NCI-H1436 (cell line): ENCODE measurements at places on chromosomes 6 and 20.

DNA sequence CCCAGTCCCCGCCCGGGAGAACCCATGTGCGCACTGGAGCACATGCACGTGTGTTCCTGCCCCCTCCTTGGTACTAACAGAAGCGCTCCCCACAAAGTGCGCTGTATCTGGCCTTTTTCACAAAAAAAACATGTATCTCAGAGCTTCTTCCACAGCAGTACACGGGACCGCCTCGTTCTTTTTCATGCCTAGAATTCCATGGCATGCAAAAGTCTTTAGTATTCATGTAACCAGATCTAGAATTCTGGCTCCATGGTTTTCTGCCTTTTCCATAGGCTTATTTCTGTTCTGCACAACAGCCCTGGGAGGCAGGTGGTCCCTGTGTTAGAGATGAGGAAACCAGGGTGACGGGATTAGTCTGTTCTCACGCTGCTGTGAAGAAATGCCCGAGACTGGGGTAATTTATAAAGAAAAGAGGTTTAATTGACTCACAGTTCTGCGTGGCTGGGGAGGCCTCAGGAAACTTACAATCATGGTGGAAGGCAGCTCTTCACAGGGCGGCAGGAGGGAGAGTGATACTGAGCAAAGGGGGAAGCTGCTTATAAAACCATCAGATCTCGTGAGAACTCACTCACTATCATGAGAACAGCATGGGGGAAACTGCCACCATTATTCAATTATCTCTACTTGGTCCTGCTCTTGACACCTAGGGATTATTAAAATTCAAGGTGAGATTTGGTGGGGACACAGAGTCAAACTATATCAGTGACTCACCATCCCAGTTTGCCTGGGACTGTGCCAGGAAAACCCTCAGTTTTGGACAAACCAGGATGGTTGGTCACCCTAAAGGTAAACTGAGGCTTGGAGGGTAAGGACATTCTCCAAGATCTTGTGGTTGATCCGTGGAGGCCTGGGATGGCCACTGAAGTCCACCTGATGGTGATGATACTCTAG, 41.0 kb downstream of the C20orf203 start:
- no peak for DNase-seq

DNA sequence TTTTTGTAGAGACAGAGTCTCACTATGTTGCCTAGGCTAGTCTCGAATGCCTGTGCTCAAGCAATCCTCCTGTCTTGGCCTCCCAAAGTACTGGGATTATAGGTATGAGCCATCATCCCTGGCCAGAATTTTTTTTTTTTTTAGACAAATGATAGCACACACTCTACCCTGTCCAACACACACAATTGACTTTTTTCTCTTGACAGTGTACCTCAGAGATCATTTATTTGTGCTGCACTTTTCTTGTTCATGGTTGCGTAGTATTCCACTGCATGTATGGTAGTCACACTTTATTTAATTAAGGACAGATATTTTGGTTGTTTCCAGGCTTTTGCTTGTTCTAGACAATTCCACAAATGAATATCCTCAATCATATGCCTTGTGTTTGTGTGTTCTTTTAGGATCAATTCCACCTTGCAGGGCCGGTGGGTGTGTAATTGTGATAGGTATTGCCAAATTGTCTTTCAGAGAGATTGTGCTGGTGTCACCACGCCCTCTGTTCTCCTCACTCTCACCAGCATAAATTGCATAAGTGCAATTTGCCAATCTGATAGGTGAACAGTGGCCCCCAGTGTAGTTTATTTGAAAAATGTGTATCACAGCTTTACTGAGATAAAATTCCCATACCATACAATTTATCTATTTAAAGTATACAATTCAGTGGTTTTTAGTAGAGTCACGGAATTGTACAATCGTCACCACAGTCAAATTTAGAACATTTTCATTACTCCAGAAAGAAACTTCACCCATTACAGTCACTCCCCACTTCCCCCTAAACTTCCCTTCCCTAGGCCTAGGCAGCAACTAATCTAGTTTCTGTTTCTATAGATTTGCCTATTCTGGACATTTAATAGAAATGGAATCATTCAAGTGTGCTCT, 20.1 kb downstream of the SRC start:
- DNase-seq, result no peak

- DNase-seq, result no peak
Observed at GRCh38 chr6:17640477-17640917, 40.4 kb downstream of the FAM8A1 start.

DNA sequence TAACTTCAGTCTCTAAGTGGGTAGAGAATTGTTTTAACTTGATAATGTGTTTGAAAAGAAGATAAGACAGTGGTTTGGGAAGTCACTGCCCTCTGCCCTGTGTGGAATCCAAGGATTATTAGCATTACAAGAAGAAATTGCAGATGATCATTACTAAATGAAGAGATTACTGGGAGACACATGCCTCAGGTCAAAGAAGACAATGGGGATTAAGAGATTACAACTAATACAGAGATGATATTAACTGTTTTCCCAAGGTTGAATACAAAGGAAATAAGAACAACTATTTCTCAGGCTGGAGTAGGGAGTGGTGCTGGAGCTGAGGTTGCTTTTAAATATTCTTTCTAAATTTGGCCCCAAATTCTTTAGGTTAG, 166.0 kb downstream of the TRMT11 start:
- DNase-seq, result no peak

DNA sequence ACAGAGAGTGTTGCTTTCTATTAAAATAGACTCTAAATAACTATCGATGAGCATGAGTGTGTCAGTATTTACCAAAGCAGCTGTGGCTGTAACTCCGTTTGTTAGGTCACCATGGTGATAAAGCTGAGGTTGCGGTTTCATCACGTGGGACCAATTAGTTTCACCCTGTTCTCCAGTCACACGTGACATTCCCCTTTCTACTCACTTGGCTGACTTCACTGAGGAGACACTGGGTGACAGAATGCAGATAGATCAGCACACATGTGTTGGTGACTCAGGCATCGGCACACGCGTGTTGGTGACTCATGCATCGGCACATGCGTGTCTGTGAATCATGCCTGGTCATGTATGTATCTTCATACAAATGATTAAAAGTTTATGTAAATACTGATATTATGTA, 285.4 kb downstream of the THBS2 start:
- DNase-seq, result no peak

- no peak for DNase-seq
Observed at GRCh38 chr6:33742092-33742491, 4.6 kb downstream of the IP6K3 start.

- peak; percentile 50 for DNase-seq
Observed at GRCh38 chr20:11274141-11274594, 600.4 kb upstream of the JAG1 start.

DNA sequence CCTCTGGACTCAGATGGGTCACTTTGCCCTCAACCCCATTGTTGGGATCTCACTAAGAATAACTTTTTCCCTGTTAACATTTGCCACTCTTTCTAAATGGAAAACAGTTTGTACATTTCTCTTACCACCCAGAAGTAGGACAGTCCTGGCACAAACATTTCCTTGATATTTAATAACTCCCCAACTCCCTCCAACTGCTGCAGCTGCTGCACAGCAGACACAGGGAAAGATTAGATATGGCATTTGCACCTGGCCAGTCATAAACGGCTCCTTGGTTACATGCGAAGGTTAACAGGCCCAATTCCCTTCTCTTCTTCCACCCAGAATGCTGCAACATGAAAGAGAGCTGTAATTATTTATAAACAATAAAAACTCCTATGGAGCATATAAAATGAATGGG, 55.9 kb upstream of the SOX4 start:
- no peak for DNase-seq

DNA sequence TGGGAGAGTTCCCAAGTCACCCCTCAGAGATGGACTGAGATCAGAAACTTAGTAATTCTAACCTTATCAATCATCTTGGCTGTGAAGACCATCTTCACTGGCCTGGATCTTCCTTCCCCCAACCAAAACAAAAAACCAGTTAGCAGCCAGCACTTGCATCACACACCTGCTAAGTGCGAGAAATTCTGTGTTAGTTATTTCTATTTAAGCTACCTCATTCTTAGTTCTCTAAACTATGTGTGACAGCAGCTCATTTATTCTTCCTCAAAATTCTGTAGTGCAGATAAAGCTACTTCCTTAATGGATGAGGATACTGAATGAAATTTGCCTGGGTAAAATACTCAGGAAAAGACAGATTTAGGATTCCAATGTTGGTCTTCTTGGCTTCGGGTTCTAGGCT, 18.2 kb upstream of the TAGAP start:
- no peak for DNase-seq

GRCh38 chr6:16690608-16691142, 70.6 kb downstream of the ATXN1 start:
- DNase-seq, result no peak

DNA sequence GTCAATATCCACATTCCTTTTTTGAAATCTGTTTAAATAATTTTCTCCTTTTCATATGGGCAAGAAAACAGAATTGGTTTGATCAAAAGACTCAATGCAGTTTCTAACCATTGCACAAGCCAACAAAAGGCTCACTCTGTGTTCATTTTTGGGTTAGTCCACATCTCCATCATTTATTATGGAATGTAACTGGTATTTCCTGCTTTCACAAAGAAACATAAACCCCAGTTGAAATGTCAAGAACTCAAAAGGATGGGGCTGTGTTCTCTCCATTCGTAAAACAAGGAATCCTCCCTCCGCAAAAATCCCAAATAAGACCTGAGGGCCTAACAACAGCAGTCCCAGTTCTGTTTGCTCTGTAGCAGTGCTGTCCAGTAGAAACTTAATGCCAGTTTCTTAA, 420.9 kb downstream of the GJA1 start:
- DNase-seq, result no peak

DNA sequence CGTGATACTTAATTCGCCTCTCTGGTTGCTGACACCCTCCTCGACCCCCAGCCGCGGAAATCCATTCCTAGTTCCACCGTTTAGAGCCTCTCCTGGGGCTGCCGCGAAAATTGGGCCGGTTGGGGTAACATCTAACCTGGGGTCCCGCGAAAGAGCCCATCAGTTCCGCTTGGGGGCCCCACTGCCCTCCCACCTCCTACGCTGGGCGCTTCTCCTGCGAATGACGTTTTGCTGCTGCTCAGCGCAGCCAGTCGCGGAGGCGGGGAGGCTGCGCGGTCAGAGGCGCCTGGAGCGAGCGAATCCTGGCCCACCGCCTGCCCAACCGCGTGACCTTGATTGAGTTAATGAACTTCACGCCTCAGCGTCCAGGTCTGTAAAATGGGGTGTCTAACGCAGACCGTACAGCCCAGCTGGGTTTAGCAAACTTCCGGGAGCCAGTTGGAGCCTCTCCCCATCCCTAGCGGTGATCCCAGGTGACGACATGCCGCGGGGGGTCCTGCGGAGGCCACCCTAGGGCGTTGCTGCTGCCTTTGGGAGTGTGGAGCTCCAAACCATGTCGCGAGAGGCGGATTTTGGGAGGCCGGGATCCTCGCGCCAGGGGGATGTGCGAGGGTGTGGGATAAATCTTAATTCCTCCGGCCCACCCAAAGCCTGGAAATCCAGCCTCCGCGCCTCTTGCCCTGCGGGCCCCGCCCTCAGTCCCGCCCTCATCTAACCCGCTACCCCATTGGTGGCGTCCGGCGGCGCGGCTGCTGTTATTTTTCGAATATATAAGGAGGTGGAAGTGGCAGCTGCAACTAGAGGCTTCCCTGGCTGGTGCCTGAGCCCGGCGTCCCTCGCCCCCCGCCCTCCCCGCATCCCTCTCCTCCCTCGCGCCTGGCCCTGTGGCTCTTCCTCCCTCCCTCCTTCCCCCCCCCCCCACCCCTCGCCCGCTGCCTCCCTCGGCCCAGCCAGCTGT, at the start of gene CDC25B:
CDC25B (plus strand) TSS at position 800 of the 958 bp plus-strand sequence. CDS start 222 bp downstream, outside the sequence.
- DNase-seq, result peak; percentile 92

GRCh38 chr6:74741646-74742045, 464.2 kb downstream of the COL12A1 start:
- no peak for DNase-seq

DNA sequence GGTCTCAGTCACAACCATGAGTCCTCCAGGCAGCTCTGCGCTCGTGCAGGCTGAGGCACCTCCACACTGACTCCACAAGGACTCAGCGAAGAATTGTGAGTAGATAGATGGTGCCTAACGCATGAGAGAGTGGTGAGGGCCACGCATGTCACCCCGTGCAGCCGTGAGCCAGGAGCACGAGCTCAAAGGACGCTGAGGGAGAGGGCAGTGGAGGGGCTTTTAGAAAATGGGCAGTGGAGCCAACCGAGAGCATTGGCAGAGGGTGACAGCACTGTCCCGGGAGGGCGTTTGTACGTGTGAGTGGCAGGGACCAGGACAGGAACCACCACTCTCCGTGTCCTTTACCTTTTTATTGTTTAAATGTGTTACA, 105.6 kb downstream of the PSMB1 start:
- DNase-seq, result no peak

GRCh38 chr6:33209856-33210255, 1.6 kb downstream of the RING1 start:
- no peak for DNase-seq

DNA sequence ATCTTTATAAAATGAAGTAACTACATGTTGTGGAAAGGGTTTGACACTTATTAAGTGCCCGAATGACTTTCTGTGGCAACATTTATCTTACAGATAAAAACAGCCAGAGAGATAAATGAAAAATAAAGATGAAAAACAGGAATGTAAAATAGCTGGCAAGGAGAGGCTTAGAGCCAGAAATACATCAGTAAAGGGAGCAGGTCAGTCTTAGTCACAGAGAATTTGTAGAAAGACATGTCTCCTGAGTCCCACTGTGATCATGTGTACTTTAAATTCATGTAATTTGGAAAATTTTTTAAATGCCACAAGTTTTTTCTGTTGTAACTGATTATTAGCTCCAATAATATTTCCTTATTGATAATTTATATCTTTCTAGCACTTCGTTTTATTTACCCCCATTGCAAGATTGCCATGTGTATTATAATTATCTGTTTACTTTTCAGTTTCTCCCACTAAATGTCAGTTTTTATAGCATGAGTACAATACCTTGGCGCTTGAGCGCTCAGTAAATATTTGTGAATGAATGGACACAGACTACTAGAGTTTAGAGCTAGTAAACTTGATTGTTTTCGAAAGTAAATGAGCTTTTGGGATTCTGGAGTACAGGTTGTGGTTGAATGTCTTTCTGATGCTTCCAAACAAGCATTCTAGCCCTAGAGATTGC, 15.2 kb downstream of the TAB2 start:
- DNase-seq, result no peak

DNA sequence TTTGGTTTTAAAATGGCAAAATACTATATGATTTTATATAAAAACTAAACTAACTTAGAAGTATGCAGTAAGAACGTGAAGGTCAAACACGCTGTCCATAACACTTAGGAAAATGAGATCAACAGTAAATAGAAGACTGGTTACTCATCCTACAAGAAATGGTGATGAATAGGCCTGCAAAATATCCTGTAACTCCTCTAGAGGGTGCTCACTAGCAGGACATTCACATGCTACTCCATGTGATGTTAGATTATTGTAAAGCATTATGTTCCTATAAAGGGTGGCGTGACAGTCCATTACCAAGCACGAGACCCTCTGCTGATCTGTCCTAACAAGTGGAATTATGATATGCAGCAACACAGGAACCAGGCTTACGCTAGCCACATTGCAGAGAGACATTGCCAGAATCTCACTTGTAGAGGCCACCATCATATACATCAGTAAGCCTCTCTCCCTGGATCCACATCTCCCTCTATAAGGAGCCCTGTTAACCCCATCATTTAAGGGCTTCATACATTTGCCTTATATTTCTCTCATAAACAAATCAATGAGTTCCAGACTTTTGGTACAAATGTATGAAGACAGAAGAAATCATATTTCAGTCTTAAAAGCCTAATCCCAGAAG, 18.0 kb upstream of the DEFB129 start:
- peak; percentile 35 for DNase-seq
